Fibroblast of lung (primary cell): ENCODE measurements at places on chromosomes 7 and 10. TPM values are rescaled to one million over a fixed set of nuclear protein-coding genes. Genes with fewer than 3 reads are reported as not detected.

DNA sequence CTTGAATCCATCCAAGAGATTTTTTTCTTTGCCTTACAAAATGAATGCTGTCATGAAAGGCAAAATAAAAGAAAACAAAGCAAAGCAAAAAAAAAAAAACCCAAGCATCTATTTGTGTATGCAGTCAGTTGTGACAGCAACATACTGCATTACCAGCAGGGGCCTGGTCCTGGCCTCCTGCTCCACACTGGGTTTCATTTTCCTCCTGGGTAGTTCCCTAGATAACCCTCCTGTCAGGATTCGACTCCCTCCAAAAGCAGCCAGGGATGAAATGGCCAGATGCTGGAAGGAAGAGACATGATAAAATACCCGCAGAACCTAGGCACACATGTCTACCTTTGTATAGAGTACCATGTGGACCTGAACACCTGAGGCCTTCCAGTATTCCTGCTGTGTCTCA is 148.6 kb downstream of the NRCAM start:
- no peaks in the 10 kb centered on the region for H3K4me1 ChIP-seq
- no peak for DNase-seq
- H3K4me3 ChIP-seq: no peak overlapping the region
- H3K36me3 ChIP-seq: no peaks in the 10 kb centered on the region
- H3K27ac ChIP-seq: no peak overlapping the region

DNA sequence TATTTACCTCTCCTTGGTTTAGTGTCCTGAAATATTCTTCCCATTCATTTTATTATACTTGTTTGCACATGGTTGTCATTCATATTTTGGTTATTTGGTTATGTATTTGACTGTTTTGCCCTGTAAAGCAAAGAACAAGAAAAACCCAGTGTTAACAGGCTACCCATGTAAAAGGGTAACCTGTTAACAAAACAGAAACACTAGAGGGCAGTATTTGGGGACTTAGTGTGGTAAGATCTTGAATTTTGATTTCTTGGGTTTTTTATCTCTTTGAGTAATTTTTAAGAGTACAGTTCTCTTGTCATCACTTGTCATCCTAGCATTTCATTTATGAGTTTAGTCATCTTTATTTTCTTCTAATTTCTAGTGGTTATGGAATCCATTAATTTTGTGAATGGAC is 51.3 kb downstream of the POLL start:
- DNase-seq: no peak
- H3K4me1 ChIP-seq: no peaks in the 10 kb centered on the region
- peaks cover 1% of the 10 kb centered on the region for H3K36me3 ChIP-seq

- no peaks in the 10 kb centered on the region for H3K36me3 ChIP-seq
- no peak overlapping the region for H3K4me3 ChIP-seq
- no peaks in the 10 kb centered on the region for H3K27me3 ChIP-seq
- no peak overlapping the region for H3K27ac ChIP-seq
- no peaks in the 10 kb centered on the region for H3K4me1 ChIP-seq
These were observed 96.6 kb upstream of the NPTX2 start for GRCh38 chr7:98520356-98520951.

- no peaks in the 10 kb centered on the region for H3K4me1 ChIP-seq
- H3K27ac ChIP-seq: no peak overlapping the region
- H3K36me3 ChIP-seq: no peaks in the 10 kb centered on the region
- no peak overlapping the region for H3K4me3 ChIP-seq
- DNase-seq: peak; percentile 61
These were observed 227.5 kb downstream of the WDR11 start for GRCh38 chr10:121078672-121079102.

The CTAGE4 gene
- 0.17 and 1.0 TPM in 2 replicates for total RNA-seq

The CPVL gene
- total RNA-seq: 0.17 and 0.51 TPM in 2 replicates

GRCh38 chr7:44218418-44219201 is 17.8 kb downstream of the YKT6 start:
- H3K27me3 ChIP-seq: no peaks in the 10 kb centered on the region
- H3K4me1 ChIP-seq: no peaks in the 10 kb centered on the region
- H3K4me3 ChIP-seq: no peak overlapping the region
- H3K27ac ChIP-seq: no peak overlapping the region
- DNase-seq: no peak

The HYAL4 gene
- total RNA-seq: not detected in 2 replicates
